Omental fat pad (tissue), 4 donors: ENCODE measurements at places on chromosomes 6 and 20. TPM values are rescaled to one million over a fixed set of nuclear protein-coding genes. Genes with fewer than 3 reads are reported as not detected.

Gene CST2
- not detected for total RNA-seq

Gene CST5
- not detected for total RNA-seq

Gene TMEM74B
- total RNA-seq, result 1.7 TPM

DNA sequence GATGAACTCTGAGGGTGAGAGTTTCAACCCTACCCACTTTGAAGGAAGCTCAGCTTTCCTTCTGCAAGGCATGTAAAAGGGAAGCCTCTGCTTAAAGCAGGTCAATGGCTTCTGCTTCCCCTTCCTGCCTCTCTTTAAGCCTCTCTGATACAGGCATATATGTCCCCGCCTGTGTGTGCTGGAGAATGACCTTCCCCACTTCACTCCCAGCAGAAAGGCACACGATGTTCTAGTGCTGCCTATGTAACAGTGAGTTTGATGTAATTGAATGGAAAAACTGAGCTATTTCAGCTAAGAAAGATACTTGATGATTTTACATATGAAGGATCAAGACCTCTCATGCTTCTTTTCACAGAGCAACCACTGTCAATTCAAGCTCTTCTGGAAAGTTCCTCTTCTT lies 632.2 kb downstream of the HACE1 start:
- DNase-seq, result no peak

GRCh38 chr6:163572612-163573011 lies 158.1 kb downstream of the QKI start:
- DNase-seq, result no peak

GRCh38 chr20:35347011-35347410 lies 54.8 kb upstream of the FAM83C start:
- DNase-seq, result no peak

DNA sequence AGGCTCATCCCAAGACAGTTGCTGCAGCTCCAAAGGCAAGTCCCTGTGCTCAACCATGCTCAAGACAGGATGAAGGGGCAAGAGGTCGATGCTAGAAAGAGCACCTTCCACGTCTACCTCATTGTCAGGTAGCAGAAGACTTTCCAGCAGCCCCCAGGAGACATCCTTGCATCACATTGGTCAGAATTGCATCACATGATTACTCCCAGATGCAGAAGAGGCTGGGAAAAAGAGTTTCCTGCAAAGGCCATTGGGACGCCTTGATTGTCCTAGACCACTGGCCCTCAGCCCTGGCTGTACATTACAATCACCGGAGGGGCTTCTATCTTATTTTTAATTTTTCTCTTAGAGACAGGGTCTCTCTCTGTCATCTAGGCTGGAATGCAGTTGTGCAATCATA lies 17.3 kb upstream of the ZNF334 start:
- DNase-seq, result no peak

GRCh38 chr6:11972270-11972669 lies 39.8 kb upstream of the HIVEP1 start:
- no peak for DNase-seq

- DNase-seq, result no peak
Observed at GRCh38 chr20:63580796-63581461, 6.9 kb upstream of the HELZ2 start.

- DNase-seq, result no peak
Observed at GRCh38 chr6:4563156-4563555, 213.0 kb upstream of the CDYL start.

DNA sequence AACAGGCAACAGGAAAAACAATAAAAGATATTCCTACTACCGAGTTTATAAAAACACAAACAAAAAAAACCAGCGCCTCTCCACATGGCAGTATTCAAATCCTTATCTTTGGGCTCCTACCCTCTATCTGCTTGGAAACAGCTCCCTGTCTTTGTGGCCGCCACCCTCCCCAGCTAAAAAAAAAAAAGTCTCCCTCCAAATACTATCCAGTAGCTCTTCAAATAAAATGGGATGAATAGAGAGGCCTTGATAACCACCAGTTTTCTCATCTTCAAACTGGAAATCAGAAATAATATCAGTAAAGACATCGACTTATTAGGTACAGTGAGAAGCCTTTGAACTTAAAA lies 96.2 kb downstream of the PSMG4 start:
- DNase-seq, result no peak

- DNase-seq, result no peak
Observed at GRCh38 chr20:17482536-17482935, 48.6 kb downstream of the BFSP1 start.

- DNase-seq, result no peak
Observed at GRCh38 chr6:135920689-135921088, 69.2 kb downstream of the PDE7B start.
